Activated T-cell treated with anti-CD3 and anti-CD28 coated beads for 24 hours (primary cell): ENCODE measurements at places on chromosomes 13 and 19.

DNA sequence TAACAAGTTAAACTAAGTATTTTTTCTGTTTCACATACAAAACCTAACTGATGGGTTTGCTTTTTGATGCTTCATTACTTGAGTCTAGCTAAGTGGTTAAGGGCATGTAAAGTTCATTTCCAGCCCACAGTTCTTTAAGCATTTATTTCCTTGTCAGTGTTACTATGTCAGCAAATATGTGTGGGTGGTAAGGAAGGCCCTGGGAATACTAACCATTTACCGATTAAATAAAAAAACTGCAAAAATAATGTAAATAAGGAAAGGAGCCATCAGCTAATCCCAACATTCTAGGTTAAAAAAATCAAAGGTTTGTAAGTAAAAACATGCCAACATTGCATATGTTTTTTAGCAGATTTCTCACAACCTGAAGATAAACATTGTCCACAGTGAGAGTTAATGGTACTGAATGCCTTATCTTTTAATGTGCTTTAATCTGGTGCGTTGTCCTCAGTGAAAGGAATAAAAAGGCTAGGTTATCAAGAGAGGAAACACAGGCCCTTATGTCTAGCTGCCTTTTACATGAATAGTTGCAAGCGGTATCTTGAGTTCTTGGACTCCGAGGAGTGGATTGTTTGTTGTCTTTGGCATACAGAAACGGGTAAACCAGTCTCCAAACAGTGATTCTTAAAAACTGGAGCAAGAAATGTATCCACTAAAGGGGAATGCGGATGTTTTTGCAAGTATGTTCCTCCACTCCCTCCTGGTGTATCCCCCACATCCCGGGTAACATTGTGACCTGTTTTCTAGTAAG lies 949.6 kb upstream of the SLC10A2 start:
- no peak for DNase-seq

DNA sequence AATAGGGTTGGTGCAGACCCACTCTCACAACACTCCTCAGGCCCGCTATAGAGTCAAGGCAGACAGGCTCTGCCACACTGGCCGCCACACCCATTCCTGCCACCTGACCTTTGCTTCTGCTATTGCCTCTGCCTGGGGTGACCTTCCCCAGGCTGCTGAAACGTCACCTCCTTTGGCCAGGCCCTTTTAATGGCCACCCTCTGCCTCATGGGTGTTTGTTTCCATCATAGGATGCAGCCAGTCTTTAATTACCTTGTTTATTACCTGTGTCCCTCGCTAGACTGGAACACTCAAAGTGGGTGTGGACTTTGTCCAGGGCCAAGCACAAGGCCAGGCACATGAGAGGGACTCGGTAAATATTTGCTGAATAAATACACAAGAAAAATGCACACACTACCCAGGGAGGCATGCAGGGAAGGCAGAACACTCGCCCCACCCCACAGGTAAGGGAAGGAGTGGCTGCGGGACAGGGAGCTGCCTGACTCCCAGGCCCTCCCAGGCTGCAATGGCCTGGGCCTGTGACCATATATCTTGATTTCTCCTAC lies 3.2 kb downstream of the LSM4 start:
- no peak for DNase-seq

- no peak for DNase-seq
Observed at GRCh38 chr19:40286971-40287421, 1.9 kb upstream of the AKT2 start.

DNA sequence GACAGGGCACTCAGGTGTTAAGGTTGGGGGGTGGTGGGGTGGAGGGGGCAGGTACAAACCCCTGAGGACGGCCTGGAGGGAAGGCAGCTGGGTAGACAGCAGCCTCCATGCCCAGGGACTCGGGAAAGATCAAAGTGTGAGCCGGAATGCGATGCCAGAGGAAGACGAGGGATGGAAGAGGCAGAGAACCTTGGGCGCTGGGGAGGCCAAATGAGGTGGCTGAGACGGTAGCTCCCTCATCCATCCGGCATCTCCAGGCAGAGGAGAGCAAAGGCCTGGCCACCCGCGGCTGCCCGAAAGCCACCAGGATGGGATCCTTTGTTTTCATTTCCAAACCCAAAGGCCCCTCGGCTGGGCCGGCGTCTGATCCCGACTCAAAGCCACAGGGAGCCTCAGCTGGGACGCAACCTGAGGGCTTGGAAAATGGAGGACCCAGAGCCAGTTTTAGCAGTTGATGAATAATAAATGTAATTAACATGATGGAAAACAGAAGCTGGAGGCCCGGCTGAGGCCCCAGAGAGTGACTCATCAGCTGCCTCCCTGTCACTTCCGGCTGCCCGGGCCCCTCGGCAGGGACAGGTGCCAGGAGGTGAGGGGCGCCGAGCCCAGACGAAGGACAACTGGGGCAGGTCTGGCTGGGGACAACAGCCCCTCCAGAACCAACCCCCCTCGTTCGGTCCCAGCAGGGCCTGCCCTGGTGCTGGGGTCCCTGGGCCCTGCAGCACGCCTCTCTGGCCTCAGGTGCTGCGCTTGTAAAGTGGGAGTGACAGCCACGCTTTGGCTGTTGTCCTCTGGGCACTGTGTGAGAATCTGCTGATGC lies 61.6 kb downstream of the CEBPG start:
- no peak for DNase-seq

- no peak for DNase-seq
Observed at GRCh38 chr19:16582486-16583261, 10.5 kb upstream of the SLC35E1 start.

DNA sequence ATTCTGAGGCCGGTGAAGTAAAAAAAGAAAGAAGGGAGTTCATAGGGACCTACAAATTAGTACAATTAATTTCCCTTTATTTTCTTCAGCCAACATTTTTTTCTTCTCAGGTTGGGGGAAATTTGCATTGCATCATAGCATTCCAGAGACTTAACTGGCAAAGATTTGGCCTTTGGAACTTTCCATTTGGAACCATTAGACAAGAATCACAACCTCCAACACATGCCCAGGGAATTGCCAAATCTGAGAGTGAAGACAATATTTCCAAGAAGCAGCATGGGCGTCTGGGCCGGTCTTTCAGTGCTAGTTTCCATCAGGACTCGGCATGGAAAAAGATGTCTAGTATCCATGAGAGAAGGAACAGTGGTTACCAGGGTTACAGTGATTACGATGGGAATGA lies 6.4 kb upstream of the ERCC5 start:
- DNase-seq = no peak

GRCh38 chr19:39059302-39059701 lies 24.9 kb upstream of the ACP7 start:
- no peak for DNase-seq

GRCh38 chr13:107185889-107186288 lies 618.0 kb upstream of the ARGLU1 start:
- DNase-seq = no peak

DNA sequence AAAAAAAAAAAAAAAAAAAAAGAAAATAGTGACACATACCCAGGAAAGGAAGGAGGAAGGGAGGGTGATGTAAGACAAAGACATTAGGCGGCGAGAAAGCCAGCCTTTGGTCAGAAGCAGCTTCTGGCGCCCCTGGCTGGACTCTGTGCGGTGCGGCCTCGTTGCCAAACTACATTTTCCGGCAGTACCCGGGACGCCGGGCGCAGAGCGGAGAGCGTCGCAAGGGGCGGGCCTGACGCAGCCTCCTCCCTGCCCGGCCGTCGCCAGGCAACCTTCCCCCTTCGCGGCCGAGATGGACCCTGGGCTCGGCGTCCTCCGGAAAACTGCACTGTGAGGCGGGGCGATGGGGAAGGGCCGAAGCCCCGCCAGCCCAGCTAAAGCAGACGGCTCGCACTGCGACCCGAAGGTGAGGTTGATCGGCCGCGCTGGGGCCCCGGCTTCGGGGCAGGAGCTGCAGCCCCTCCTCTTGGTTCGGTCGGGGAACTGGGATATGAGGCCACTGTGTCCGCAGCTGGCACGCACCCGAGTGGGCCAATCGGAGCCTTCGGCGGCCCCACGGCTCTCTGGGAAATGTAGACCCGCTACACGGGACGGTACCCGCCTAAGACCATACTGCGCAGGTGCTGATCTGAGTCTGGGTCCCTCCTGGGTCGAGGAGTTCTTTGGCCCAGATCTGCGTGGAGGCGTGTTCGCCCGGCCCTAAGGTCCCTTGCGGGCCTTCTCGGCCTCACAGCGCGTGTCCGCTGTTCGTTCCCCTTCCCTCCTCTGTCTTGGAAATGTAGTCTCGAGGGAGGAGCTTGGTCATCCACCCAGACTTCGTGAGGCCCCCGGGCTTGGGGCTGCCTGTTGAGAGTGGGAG lies 2.3 kb upstream of the MZF1 start:
- DNase-seq = peak; percentile 72

DNA sequence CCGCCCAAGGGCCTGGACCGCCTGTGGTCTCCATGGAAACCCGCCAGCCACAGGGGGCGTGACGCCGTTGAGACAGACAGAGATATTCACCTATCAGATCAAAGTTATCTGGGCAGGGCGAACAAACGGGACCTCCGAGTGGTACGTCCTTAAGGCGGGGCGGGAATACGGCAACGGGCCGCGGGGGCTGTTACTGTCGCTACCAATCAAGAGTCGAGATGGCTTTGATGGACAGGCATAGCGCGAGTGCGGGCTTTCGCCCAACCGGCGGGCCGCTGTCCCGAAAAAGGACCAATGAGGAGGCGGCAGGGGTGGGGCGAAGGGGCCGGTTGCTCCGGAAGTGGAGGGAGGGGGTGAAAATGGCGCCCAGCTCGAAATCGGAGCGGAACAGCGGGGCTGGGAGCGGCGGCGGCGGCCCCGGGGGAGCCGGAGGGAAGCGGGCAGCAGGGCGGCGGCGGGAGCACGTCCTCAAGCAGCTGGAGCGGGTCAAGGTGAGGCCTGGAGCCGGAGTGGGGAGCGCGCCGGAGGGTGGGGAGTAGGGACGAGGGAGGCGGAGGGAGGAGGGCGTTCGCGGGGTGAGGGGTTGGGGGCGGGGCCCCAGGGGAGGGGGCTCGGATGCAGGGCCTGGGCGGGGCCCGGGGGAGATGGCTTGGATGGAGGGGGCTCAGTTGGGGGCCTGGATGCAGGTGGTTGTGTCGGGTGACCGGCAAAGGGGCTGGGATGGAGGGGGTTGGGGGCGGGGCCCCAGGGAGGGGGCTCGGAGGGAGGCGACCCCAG lies at the start of gene DCAF15:
Gene DCAF15, plus strand, starts transcription at position 356 of the 777 bp plus-strand sequence. Its CDS starts 4 bp downstream, at position 360.
- DNase-seq = peak; percentile 98

GRCh38 chr13:114002009-114002544 lies 28.2 kb upstream of the C13orf46 start:
- no peak for DNase-seq

DNA sequence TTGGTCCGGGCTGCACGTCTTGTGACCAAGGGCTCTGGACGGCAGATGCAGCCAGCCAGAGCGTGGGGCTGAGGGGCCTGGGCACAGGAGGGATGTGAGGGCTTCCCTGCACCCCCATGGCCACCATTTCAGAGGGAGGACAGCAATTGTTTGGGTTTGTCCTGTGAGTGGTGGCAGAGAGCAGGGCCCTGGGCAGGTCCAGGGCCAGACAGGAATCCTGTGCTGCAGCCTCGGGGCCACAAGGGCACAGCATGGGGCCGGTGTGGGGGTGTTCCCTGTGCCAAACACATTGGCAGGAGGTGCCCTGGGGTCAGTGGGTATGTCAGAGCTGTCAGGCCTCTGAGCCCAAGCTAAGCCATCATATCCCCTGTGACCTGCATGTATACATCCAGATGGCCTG lies 32.2 kb downstream of the WTIP start:
- DNase-seq = no peak

GRCh38 chr13:98221234-98221633 lies 44.2 kb upstream of the RNF113B start:
- DNase-seq = no peak

DNA sequence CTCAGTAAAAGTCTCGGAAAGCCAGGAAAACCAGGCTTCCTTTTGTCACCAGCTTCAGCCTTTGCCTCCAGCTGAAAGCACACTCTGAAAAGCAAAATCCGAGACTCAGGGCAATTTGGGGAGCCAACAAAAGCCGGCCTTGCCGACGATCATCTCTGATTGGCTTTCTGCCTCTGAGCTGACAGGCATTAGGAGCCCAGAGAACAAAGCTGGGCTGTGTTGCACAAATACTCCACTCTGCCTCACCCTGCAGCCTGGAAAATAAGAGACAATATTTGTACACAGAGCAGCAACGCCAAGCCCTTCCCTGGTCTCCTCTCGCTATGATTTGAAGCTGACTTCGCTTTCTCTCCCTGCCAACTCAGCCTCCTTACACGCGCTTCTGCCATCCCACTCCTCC lies 46.9 kb downstream of the CACNA1A start:
- DNase-seq = no peak

DNA sequence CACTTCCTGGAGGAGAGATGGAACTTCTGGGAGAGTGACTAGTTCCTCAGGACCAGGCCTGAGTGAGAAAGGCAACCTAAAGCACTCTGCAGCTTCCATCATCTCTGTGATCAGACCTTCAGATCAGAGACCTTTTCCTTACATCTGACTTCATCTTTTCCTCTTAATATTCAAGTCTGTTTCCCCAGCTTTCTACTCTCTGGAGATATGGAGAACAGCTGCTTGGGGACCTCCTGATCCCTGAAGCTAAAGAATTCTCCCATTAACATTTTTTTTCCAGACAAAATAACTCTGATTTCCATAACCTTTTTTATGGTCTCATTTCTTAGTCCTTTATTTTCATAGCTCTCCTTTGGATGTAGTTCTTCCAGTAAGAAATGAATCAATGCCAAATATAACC lies 133.4 kb upstream of the FNDC3A start:
- DNase-seq = no peak
